ENCODE measurements at places on chromosomes 5 and 9.

- DNase-seq = no peak
These were observed 122.1 kb upstream of the ADAMTS16 start for GRCh38 chr5:5017827-5018577.

- no peak for DNase-seq
These were observed 1445.1 kb upstream of the CDH9 start for GRCh38 chr5:28483327-28484025.

- DNase-seq = no peak
These were observed 139.6 kb downstream of the MAN2A1 start for GRCh38 chr5:109829331-109829730.

- DNase-seq = no peak
These were observed 14.5 kb downstream of the PHAX start for GRCh38 chr5:126615286-126615685.

DNA sequence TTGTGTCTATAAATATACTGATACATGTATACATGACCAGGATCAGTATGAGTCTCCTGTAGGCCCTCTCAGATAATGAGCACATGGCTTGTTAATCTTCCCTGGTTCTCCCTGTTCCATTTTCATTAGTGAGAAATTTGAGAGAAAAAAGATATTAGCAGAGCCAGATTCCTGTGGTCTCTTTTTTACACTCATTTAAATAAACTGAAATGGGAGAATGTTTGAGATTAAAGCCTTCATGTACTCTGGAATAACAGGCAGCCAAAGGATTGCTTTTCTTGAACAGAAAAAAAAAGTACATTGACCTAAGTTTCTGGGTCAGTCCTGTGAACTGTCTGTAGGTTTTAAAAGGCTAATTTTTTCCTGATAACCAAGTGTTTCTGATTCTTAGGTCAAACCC, 44.2 kb downstream of the PWWP2A start:
- DNase-seq = no peak

GRCh38 chr9:95038666-95039065, 278.8 kb downstream of the FANCC start:
- DNase-seq = no peak

GRCh38 chr5:33276628-33276950, 164.2 kb upstream of the TARS1 start:
- DNase-seq = no peak

GRCh38 chr9:36153746-36154145, 15.4 kb upstream of the CCIN start:
- no peak for DNase-seq

DNA sequence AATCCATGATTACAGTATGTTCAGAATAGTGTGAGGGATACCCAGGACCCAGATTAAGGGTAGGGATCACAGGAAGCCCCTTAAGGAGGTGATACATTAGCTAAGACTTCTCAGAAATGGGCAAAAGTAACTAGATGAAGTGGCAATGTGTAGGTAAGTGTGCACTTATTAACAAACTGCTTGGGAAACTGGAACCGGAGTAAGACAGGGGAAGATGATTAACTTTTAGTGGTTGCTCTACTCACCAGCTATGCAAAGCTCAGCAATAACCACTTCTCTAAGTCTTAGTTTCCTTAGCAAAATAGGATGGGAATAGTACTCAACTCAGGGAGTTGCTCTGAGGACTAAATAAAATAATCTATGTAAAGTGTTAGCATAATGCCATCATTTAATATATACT, 182.2 kb downstream of the MCTP1 start:
- no peak for DNase-seq

DNA sequence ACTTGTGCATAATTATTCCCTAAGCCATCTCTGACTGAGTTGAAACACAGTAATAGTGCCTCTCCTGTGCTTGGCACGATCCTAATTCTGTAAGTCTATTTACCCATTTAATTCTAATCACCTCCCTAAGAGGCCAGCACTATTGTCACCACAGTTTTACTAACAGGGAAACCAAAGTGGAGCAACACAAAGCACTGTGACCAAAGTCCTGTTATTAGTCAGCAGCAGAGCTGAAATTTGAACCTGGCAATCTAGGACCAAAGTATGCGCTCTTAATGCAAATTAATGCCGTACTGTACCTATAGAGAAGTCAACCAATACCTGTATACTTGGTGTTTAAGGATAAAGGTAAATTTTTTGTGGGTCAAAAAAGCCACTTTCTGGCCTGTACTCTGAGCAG, 77.1 kb upstream of the CNTLN start:
- no peak for DNase-seq

- peak; percentile 72 for DNase-seq
These were observed 108.5 kb downstream of the C9orf152 start for GRCh38 chr9:110099236-110100095.

DNA sequence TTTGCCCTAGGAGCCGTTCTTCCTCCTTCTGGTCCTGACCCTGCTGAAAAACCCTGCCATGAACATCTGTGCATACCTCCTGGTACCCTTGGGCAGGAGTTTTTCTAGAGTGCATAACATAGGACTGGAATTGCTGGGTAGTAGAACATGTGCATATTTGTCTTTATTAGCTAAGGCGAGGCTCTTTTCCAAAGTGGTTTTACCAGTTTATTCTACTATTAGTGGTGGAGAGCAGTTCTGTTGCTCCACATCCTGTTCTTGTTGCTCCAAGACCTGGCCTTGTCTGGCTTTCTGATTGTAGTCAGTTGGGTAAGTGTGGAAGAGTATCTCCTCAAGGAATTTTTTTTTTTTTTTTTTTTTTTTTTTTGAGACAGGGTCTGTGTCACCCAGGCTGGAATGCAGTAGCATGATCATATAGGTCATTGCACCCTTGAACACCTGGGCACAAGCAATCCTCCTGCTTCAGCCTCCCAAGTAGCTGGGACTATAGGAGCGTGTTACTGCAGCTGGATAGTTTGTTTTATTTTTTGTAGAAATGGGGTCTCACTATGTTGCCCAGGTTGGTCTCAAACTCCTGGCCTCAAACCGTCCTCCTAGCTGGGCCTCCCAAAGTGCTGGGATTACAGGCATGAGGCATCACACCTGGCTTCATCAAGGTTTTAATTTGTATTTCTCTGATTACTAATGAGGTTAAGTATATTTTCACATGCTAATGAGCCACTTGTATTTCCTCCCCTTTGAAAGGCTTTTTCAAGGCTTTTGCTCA, 85.2 kb downstream of the SPRY4 start:
- DNase-seq = no peak

- peak; percentile 11 for DNase-seq
These were observed 69.2 kb upstream of the NEK6 start for GRCh38 chr9:124188331-124189110.

GRCh38 chr9:92759446-92759845, 5.2 kb downstream of the BICD2 start:
- DNase-seq = no peak

DNA sequence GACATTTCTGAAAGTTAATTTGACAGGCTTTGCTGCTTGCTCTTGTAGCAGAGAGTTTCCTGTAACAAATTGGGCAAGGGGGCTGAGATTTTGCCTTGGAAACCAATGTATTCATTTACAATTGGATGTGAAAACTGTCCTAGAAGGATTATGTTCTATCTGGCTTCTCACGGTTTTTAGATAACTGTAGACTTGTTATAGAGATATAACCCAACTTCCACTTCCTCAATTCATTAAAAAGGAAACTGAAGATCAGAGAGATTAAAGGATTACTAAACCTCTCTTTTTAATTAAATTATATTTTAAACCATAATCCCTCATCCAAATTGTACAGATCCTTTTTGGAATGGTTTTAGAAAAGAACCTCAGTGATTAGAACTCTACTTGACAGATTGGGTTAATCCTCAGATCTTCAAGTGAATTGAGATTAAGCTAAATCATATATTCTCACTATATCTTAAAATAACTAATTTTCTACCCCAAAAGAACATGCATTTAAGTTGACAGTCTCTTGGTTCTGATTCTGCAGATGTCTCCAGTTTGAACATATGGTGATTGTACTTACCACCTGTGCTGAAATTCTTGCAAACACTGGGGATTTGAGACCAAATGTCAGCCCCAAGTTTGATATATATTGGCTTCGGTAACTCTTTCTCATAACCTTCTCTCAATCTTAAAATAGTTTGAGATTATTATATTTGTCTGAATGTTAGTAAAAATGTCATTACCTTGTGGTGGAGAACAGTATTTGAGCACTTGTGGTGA, 130.1 kb upstream of the C9orf72 start:
- no peak for DNase-seq

DNA sequence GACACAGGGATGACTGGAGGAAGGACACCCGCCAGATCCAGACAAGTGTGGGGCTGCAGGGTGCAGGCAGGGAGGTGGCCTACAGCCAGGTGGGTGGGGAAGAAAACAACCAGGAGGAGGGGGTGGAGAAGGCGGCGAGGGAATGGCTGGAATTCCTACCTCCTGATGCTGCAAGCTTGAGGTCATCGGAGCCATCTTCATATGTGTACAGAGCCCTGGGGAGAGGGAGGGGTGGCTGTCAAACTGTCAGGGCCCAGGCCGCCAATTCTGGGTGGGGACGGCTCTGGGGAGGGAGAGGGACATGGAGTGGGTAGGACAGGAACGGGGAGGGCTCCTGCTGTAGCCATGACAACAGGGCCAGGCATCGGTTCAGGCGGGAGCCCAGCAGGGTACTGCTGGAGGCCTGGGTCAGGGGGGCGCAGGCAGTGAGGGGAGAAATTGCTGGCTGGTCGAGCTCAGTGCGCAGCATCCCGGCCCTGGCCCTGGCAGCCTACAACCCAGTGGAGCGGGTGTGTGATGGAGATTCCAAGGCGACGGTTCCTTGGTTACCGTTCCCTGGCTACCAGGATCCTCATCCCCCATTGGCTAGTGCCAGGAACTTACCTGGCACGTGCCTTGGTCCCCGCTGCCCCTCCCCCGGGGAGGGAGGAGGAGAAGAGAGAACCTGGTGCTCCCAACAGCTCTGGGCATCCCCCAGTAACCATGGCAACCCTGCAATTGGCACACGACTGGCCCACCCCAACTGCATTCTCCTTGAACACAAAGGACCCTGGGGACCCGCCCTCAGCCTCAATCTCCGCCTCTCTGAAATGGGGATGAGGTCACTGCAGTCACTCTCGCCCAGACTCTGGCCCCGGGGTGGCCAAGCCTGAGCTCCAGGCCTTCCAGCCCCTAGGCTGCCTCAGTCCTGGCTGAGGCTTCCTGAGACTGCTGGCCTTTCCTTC, 4.5 kb downstream of the DBN1 start:
- peak; percentile 79 for DNase-seq

- no peak for DNase-seq
These were observed 218.5 kb downstream of the PLK2 start for GRCh38 chr5:58241389-58241788.

- no peak for DNase-seq
These were observed 270.2 kb downstream of the SLF1 start for GRCh38 chr5:94888674-94889073.

DNA sequence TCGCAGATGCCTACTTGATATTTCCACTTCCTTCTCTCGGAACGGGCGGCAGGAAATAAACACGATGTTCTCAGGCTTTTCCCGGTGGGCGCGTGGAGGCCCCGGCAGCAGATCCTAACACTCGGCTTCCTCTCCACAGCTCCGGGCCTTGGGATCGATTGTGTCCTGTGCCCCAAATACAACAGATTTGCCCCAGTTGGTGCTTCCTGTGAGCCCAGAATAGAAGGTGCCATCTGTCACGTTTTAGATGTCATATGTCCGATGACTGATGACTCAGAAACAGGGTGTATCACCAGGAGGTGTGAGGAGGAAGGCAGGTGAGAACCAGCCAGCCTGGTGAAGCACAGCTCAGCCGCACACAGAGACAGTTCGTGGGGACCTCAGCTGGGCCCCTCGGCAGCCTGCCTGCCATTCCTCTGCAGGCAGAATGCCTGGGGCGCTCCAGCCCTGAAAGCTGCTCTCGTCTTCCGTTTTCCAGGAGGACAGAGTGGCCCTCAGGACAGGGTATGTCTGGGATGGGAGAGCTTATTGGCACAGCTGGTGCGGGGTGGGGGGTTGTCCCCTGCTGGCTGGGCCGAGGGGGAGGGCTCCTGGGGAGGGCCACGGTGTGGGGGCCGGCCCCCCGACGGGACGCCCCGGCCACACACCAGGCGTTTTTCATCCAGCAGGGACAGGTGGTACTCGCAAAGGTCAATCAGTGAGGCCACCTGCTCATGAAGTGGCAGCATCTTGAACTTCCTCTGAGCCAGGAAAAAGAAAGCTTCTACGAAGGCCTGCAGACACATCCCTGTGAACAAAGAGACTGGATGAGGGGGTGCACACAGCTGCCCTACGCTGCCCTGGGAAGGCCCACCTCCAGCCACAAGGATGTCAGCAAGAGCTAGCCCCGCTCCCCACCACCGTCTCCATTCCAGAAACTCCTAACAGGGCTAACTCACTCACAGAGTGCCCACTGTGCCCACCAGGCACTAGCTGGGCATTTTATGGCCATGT, 171.0 kb downstream of the DAB2IP start:
- DNase-seq = peak; percentile 21

DNA sequence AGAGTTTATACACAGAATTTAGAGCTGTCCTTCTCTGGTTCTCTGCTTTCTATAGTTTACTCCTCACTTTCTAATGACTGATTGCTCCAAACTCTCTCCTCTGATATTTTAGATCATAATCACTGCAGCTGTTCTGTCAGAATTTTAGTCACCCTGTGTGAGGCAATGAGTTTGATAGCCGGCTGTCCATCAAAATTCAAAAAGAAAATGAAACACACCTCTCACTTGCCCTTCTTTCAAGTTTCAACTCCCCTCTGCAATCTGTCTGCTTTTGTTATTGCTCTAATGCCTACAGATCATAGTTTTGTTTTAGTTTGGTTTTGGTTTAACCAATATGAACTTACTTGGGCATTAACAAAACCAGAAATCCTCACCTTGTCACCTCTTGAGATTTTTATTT, 23.3 kb upstream of the ABLIM3 start:
- DNase-seq = no peak

DNA sequence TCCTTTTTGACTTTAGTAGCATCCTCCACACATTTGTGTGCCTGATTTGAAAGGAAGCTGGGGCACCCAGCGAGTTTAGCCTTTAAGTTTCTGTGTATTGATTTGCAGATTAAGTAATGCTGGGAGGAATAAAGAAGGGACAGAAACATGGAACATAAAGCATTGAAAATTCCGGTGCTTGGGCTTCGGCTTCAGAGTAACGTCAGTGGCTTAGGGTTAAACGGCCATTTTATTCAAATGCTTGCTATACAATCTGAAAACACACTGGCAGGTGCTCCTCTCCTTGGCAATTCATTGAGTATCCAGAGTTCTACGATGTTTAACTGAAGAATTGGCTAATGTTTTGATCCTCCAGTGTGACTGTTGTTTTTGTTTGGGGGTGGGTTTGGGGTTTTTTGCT, 58.0 kb upstream of the FSD1L start:
- DNase-seq = no peak

GRCh38 chr5:177972613-177973012, 23.4 kb downstream of the PROP1 start:
- no peak for DNase-seq

GRCh38 chr5:148912146-148912545, 85.7 kb downstream of the ADRB2 start:
- no peak for DNase-seq

DNA sequence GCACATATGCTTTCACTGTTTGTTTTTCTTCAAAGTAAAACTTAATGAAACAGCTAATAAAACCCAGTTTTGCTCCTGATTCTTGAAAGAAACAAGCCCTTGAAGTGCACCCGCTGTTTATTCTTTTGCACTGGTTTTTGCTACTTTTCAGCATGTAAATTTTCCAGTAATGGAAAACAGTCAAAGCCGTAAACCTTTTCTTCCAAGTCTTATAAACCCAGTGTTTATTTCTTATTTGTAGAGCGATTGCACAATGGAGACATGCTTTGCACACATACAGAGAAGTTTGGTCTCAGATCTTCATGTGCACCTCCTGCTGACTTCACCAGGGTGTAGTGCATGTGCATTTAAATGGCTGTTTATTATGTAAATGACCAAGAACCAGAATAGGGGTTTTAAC, 51.8 kb downstream of the ATG10 start:
- no peak for DNase-seq

GRCh38 chr5:141001844-141002604, 35.7 kb downstream of the PCDHAC2 start:
- DNase-seq = no peak
